ENCODE measurements at places on chromosomes 5 and 9. TPM values are rescaled to one million over a fixed set of nuclear protein-coding genes. Genes with fewer than 3 reads are reported as not detected.

DNA sequence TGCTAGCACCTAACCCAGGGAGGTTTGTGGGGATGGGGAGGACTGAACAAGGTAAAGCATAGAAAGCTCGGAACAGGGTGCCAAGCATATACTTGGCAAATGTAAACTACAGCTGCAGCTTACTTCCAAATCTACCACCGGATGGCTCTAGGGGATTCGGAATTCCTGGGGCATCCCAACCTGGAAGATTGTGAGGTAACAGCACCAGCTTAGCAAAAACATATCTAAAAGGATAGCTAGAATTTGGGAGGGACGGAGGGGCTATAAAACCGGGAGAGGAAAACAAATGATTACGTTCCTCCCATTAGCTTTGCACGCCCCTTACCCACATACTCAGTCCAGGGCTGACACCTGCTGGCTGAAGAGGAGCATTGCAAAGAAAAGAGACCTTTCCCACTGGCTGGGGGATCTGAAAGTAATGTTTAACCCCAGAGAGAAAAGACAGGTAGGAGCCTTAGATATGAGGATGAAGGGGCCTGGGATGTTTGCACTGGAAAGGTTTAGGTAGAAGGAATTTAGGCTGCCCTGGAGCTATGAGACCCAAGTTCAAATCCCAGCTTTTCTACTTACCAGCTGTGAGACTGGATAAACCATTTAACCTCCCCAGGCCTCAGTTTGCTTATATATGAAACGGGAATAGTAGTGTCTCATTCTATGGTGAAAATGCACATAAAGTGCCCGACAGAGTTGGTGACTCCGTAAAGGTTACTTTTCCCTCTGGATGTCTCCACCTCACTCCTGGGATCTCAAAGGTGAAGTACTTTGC, 73.6 kb downstream of the FAM114A2 start:
- peak; percentile 25 for DNase-seq

DNA sequence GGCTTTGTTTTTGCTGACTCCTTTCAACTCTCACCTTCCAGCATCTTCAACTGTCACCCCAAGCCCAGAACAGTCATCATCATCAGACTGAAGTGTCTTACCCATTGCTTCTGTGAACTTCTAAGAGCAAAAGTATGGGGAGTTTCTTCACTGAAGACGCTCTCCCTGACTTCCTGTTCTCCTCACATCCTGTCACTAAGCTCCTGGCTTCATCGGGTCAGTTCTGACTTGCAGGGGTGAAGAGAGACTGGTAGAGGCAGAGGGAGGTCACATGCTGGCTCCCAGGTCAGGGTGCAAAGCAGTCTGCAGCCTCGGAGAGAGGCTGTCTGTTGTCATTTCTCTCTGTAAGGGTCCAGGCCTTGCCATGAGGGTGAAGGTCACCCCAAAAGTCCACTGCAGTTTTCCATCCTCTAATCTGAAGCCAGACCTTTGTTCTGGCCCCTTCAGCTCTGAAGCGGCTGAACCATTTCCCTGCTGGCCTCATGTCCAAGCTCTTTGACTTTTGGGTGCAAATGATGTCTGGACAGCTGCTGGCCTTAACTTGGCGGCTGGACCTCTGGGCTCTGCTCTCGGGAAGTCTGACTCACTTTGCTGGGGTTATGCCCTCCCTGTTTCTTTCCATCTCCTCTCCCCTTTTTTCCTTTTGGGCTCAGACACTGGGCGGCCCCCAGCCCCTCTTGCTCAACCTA, 305.0 kb downstream of the RAB3C start:
- peak; percentile 48 for DNase-seq

CCDC171 gene
- total RNA-seq: 22.1 TPM

DNA sequence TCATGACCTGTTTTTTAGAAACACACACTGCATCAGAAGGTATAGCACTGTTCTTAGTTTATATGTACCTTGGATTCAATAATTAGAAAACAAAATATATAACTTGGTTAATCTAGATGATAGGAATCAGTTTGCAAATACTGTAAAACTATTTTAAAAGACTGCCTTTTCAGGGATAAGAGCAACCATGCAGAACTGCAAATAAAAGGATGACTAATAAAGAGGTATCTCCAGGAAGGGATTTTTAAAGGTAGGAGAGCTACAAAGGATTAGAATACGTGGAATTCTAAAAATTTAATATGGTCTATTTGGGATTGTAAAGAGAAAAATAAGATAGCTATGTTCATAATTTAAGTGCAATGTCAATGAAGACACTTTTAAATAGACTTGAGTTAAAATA, 9.4 kb downstream of the GABRA1 start:
- DNase-seq: no peak

DNA sequence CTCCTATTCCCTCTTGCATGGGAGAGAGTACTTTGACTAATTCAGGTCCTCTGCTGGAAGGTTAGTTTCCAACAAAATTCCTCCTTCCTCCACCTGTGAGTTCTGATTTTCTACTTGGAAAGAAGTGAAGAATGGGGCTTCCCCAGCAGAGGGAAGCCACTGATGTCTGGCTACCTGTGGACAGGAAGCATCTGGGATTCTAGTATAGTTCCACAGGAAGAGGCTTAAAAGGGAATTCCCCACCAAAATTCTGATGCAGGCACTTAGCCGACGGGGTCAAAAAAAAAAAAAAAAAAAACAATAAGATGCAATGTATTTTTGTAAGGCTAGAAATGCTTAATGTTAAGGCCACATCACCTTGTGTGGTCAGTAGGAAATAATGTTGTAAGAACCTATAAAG, 33.4 kb downstream of the PCDHGC5 start:
- DNase-seq: no peak

IFNA13 gene
- total RNA-seq: not detected

GRCh38 chr5:59921816-59922215, 28.3 kb upstream of the PDE4D start:
- DNase-seq: no peak

Measured in uterus (tissue), 4 donors.